ENCODE measurements at places on chromosomes 12 and 14.

DNA sequence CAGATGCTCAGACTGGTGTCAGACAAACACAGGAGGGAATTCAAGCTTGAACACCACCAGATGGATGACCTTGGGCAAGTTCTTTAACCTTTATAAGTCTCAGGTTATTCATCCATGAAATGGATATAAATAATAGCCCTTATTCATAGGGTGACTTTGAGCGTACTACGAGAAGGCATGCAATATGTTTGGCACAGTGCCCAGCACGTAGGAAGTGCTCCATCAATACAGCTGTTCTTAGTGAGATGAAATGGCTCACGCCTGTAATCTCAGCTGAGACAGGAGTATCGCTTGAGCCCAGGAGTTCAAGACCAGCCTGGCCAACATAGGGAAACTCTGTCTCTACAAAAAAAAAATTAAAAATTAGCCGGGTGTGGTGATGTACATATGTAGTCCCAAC, 84.8 kb upstream of the FICD start:
- no peak for DNase-seq

- no peak for DNase-seq
Measured at GRCh38 chr14:57189070-57189469, 79.6 kb downstream of the EXOC5 start.

GRCh38 chr14:64064447-64064846, 211.6 kb downstream of the SYNE2 start:
- no peak for DNase-seq

DNA sequence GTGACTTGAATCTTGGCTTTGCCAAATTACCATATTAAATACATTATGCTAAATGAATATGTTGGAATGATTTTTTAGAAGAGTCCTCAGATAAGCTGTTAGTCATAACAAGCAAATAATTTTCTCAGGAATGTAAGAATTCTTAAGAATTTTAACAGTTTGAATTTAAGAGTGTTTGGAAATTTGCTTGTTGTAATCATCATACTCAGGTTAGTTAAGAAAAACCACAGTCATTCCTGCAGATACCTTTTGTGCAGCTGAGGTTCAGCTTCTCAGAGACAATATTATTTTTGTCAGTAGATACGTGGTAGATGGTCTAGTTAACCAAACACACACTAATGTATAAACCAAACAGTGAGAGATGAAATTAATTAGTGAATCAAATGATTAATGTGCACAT, 8.9 kb downstream of the WNK1 start:
- DNase-seq, result no peak

GRCh38 chr14:37045340-37046061, 126.9 kb downstream of the SLC25A21 start:
- DNase-seq, result no peak

GRCh38 chr12:64407342-64408223, 3.4 kb downstream of the XPOT start:
- DNase-seq, result no peak

GRCh38 chr14:89618330-89618708, 201.3 kb upstream of the FOXN3 start:
- DNase-seq, result no peak

DNA sequence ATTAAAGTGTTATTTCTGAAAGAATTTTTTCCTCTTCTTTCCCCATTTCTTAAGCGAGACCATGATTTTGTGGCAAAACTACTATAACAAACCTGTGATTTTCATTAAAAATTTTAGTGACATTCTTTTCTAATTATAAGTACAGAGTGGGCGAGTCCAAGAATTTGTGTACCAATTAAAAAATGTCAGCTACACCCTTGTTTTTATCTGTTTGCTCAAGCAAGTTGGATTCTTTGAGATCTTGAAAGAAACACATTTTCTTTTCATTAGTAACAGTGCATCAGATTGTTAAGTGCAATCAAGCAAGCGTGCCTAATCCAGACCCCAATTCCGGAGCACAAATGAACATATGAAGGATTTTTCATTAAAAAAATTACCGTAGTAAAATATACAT, 338.8 kb upstream of the DDHD1 start:
- DNase-seq, result no peak

DNA sequence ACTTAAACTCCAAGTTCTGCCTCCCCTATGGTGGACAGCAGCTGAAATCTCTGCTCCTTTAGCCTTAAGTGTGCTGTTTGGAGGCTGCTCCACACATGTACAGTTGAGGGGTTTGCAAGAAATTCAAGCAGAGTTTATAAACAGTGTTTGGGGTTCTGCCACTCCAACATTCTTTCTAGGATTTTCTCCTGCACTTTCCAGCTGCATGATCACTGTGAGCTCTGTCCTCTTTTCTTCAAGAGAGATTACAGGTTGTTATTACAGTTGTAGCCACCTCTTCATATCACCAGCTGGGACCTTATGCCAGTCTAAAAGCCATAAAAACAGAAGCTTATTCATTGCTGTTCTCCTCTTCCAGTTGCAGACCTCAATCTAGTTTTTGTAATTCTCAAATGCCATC, 8.4 kb downstream of the ZBTB25 start:
- DNase-seq, result no peak

DNA sequence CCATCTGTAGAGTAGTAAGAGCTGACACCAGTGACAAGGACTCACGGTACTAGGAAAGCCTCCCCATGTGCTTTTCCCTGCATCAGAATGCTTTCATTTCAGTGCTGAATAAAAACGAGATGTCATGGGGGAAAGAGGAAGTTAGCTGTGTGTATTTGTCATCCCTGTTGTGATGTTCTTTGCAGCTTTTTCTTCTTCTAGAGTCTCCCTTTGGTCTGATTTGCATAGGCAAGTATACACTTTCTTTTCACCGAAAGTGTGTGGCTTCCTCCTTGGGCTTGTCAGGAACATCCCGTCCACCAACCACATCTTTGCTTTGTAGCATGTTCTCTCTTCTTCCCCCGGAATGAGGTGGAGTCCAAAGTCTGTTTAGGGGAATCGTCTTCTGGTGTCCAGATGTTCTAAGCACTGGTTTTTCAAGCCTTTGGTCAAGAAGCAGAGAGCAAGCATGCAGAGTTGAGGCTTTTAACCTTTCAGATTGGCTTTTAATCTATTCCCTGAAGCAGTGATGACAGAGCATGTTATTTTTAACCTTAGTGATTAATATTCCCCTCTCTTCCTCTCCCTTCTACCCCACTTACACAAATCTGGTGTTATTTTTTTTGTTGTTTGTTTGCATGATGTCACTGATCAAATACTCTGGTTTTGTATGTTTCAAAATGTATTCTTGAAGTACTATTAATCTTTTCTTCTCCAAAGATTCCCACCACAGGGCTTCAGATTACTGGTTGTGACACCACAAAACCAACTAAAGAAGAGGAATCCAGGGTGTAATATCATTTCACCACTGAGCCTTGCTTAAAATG, 163.4 kb downstream of the SAMD4A start:
- no peak for DNase-seq

DNA sequence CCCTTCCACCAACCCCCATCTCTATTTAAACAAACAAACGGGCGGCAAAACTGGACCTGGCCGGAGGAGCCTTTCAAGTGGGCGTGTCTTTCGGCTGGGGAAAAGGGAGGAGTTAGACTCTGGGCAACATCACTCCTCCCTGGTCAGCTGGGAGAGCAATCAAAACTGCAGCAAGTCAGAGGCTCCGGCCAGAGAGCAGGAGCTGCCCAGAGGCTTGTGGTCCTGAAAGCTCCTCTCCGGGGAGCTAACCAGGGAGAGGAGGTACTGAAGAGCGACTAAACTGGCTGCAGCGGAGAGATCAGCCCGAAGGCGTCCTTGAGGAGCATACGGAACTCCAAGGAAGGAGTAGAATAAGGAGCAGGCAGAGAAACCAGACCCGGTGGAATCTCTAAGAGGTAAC, at the start of gene NEUROD4:
NEUROD4 (plus strand) TSS at position 191 of the 400 bp plus-strand sequence. CDS start 6,466 bp downstream, outside the sequence.
- DNase-seq, result peak; percentile 18

DNA sequence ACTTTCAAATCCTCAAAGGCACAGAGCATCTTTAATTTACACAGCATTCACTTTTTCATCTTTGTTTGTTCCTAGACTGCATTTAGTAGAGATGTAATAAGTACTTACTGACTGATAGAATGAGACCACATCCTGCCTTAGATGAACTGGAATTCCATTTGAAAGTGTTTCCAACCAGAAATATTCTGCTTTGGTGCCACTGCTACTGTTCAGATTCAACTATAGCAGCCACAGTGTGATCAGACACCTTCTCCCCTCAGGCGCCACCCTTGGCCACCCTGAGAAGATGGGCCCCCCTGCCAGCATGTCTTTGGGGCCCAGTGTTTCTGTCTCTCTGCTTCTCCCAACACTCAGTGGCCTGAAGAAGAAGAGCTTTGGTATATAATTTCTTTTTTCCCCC, 449.1 kb downstream of the RAD51B start:
- no peak for DNase-seq

DNA sequence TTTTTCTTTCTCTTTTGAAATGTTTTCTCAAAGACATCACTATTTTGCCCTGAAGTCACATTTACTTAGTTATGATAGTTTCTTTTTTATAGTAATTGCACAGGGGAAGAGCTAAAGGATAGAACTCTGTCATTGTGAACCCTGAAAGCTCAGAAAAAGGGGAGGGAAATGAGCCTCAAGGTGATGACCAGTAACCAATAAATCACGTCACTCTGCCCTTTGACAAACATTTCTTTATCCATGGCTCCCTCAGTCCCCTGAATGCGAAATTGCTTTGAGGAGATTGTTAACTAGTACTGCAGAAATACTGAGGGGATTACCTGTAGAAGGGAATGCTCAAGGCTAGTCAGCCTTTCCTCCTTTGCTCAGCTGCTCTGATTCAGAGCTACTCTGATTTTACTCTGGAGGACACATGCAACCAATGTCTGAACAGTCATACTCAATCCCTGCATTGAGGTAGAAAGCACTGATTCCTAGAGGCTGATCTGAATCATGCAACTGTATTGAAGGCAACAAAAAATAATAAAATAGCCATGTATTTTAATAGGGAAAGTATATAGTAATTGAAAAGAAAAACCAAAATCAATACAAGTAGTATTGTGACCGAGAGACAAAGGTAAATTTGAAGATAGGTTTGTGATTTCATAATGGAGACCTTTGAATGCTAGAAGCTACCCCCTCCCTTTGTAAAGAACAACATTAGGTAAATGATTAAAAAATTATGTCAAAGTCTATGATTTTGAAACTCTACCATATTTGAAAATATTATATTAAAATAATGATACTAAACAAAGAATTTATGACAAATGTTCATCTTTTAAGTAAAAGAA, 24.7 kb downstream of the SLCO1B1 start:
- DNase-seq, result no peak

DNA sequence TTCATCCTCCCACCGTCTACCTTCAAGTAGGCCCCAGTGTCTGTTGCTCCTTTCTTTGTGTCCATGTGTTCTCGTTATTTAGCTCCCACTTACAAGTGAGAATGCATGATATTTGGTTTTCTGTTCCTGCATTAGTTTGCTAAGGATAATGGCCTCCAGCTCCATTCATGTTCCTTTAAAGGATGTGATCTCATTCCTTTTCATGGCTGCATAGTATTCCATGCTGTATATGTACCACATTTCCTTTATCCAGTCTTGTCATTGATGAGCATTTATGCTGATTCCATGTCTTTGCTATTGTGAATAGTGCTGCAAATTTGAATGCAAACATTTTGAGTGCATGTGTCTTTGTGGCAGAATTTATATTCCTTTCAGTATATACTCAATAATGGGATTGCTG, 259.6 kb upstream of the PELI2 start:
- DNase-seq, result no peak

DNA sequence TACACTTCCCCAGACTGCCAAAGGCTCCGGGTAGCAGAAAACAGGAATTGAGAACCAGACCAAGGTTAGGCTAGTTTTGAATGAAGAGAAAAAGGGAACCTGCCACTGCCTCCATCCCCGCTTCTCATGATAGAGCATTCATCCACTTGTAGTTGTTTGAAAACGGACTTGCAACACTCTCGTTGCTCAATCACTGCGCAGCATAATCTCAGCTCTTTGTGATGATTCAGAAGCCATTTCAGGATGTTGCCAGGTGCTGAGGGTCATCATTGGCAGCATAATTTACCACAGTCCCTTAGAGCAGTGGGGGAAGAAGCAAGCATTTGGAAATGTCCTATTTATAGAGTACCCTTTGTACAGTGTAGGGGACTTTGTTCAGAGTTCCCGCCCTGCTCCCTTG, 25.6 kb downstream of the KCNK13 start:
- DNase-seq, result no peak

GRCh38 chr12:51678086-51678724, 87.2 kb downstream of the SCN8A start:
- DNase-seq, result no peak

GRCh38 chr14:65356327-65356836, 56.1 kb upstream of the FUT8 start:
- peak; percentile 96 for DNase-seq

DNA sequence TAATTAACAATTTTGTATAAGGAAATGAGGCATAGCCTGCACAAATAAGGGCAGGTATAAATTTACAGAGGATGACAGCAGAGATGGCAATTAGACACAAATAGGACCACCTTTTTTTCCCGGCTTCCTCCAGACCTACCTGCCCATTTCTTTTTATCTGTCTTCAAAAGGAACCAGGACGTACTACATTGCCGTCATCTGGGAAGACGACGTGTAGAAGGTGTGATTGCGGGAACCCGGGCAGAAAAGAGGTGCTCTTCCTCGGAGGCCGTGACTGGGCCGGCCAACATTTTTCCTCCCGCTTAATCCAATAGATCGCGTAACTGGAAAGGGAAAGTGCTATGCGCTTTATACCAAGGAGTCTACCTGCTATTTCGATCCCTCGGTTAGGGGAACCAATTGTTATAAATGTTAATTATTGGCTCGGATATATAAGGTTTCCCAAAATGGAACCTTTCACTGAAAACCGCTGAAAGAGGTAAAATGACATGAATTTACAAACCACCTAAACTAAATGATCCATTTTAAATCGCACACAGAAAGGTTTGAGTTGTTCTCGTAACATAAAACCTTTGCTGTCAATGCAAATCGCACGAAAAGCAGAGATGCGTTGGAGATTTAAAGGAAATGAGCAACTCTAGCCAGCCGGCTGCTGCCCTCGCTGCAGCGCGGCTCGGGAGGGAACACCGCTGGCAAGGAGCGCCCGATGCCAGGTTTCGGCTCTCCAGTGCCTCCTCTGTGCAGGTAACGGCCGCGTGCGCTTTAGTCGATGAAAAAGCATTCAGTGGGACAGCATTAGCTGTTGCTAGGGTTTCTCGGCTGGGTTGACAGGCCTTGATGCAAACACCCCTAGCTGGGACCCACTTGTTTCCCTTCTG, 2.8 kb upstream of the SIX1 start:
- DNase-seq, result no peak

DNA sequence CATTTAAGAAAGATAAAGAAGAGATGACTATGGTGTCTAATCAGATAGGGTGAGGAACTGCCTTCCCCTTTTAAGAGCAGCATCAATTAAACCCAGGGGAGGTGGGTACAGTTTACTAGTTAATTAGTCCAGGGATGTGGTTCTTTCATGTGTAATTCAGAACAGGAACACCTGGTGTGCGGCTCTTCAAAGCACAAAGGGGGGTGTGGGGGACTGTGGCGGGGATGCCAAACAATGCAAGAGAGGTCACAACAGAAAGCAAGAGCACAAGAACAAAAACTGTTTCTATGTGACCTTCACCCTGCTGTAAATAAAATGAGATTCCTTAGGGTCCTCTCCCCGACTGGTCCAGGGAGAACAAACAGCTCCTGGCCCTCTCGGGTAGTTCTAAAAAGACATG, 183.9 kb upstream of the SOX5 start:
- no peak for DNase-seq

- no peak for DNase-seq
Measured at GRCh38 chr12:104025771-104026170, 24.2 kb downstream of the GLT8D2 start.

All from epithelial cell of prostate (primary cell).